ENCODE measurements at places on chromosomes 16 and 17.

DNA sequence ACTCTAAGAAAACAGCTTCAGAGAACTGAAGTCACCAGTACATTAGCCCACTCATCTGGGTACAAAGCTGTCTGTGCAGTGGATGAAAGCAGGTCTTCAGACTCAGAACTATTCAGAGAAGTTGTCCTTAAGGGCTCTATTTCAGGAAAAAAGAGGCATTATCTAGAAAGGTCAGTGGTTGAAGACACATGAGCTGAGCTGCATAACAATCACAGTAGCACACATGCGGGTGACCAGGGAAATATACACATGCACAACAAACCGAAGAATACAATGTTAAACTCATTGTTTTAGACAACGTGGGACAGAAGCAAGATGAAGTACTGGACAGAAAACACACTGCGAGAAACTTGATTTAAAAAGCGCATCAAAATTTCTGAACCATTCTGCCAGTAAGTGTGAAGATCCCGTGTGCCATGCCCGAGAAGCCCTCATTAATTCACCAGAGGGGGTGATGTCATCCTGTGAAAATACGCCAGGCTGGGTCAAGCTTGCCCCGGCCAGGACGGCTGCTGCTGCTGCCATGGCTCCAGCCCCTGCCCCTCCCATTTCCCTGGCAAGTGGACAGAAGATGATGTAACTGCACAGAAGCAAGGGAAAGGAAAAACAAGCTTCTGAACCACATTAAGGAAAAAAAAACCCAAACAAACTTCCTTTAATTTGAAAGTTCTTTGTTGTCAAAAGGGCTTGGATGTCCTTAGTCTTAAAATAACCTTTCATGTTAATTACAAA is 10.1 kb downstream of the DYNC1LI2 start:
- no peak for DNase-seq

- no peak for DNase-seq
Measured at GRCh38 chr16:88195269-88195705, 187.5 kb upstream of the ZNF469 start.

DNA sequence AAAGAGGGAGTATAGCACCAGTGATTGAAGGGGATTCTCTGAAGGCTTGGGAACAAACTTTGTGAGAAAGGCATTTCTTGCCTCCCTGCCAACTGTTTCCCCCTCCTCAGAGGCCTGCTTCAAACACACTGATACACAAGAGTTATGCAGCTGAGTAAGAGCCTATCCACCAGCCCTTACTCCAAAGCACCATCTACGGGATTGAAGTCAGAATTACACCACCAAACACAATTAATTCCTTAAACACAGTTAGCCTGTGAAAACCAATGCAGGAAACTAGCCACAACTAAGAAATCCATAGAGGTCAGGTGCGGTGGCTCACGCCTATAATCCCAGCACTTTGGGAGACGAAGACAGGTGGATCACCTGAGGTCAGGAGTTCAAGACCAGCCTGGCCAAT is 138.3 kb downstream of the SHCBP1 start:
- DNase-seq: no peak

- no peak for DNase-seq
Measured at GRCh38 chr16:6689643-6690042, 643.0 kb upstream of the RBFOX1 start.

GRCh38 chr17:54967621-54968261 is 713 bp downstream of the COX11 start:
- DNase-seq: peak; percentile 31

- no peak for DNase-seq
Measured at GRCh38 chr16:27325736-27326135, 12.0 kb downstream of the IL4R start.

DNA sequence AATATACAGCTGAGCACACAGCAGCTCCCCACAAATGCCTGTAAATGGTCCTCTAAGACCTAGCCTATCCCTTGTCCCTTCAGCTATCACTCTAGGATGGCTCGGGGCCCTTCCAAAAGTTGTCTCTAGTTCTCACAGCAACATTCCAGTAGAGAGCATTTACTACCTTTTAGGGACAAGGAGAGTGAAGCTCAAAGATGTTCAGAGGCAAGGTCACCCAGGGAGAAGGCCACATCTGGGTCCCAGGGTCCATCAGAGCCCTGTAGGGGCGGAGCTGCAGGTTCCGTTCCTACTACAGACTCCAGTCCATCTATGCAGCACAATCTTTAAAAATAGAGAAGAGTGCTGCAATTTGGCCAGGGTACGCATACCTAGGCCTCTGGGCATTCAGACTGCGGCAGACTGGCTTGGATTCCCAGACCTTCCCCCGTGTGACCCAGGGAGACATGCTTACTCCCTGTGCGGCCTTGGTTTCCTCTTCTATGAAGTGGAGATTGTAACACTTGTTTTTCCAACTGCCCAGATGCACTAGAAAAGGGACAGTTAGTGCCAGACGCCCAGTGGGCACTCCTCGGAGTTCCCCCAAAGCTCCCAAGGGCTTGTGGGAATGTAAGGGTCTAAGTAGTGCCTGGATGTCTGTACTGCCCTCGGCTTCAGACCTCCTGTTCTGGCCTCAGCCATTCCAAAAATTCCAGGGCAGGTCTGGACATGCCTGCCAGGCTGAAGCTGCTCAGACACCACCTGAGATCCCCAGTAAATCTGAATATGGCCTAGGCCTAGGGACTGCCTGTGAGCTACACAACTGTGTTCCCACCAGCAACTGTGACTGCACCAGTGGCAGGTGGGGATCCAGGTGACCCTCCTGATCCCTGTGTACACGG is 2.5 kb downstream of the SLC12A4 start:
- no peak for DNase-seq

DNA sequence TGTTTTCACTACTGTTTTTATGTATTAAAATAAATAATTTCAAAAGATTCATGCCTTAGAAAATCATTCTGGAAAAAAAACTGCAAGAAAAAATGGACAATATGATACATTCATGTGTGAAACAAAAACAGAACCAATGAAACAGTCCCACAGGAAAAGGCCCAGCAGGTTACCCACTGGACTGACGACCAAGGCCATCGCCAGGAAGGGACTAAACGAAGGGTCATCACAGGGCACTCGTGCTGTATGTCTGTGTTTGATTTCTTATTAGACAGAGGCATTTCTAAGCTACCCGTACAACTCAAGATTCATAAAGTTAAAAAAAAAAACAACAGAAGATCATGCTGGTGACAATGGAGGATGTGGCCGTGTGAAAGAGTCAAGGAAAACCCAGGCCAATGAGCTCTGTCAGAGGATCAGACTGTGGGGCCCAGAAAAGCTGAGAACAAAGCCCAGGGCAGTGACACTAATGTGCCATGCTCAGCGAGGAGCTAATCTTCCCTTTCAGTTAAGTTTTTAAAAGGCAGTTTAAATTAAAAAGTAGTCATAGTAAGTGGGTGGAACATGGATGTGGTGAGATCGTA is 31.8 kb downstream of the NSMCE1 start:
- DNase-seq: no peak

DNA sequence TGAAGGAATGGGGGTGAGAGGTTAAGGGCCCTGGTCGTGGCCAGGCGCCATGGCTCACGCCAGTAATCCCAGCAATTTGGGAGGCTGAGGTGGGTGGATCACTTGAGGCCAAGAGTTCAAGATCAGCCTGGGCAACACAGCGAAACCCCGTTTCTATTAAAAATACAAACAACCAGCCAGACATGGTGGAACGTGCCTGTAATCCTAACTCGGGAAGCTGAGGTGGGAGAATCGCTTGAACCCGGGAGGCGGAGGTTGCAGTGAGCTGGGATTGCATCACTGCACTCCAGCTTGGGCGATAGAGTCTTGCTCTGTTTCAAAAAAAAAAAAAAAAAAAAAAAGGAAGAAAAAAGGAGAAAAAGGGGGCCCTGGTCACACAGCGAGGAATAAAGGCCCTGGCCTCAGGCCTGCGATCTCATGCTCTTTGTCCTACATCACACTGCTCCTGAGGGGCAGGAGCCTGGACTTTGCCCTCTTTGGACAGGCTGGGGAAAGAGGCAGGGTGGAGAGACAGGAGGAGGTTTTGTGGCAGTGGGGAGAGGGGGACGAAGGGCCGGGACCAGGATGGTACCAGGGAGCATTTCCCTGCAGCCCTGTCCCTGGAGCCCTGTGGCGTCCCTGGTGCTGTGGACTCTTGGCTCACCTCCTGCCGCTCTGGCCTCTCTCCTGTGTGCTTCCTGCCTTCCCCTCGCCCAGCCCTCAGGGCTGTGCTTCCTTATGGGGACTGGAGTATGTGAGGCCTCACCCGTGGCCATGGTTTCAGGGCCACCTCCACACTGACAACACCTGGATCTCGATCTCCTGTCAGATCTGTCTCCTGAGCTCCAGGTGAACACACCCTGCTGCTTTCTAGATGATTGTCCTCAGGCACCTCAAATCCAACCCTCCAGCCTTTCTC is 19.7 kb upstream of the SLC25A19 start:
- no peak for DNase-seq

GRCh38 chr17:66397486-66397885 is 95.1 kb downstream of the PRKCA start:
- no peak for DNase-seq

GRCh38 chr17:67931227-67931626 is 65.0 kb downstream of the C17orf58 start:
- no peak for DNase-seq

DNA sequence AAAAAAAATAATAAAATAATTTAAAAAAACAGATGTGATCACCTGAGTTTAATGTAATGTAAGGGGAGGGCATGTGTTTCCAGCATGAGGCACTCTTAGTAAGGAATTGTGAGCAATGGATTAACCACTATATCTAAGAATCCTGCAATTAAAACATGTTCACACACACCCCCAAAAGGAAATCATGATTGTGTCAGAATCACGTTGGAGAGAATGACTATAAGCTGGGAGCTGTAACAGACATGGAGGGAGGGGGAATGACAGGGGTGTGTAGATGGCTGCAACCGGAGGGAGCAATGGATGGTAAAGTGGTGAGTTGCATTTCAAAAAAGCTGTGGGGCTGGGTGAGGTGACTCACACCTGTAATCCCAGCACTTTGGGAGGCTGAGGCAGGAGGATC is 13.6 kb upstream of the CCL22 start:
- no peak for DNase-seq

- DNase-seq: no peak
Measured at GRCh38 chr17:29640413-29640812, 17.7 kb upstream of the CORO6 start.

GRCh38 chr16:74909665-74910064 is 75.3 kb downstream of the WDR59 start:
- DNase-seq: no peak

DNA sequence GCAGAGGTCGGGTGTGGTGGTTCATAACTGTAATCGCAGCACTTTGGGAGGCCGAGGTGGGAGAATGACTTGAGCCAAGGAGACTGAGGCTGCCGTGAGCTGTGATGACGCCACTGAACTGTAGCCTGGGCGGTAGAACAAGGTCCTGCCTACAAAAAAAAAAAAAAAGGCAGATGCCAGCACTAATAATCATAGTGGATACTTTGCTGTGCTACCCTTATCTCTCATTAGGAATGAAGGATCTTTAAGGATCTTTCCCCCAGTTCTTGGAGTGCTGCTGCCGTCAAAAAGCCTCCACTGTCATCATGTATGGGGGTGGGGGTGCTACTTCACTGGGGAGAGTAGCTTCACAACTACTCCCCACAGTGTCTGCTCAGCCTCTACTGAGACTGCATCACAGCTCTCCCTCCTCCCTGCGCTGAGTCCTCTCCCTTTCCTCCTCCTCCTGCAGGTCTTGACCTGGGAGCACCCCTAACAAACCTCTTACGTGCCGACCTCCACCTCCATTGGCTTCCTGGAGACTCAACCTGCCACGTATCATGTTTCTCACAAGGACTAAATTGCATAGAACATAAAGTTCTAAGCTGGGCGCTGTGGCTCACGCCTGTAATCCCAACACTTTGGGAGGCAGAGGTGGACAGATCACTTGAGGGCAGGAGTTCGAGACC is 24.4 kb upstream of the ST6GALNAC1 start:
- no peak for DNase-seq

DNA sequence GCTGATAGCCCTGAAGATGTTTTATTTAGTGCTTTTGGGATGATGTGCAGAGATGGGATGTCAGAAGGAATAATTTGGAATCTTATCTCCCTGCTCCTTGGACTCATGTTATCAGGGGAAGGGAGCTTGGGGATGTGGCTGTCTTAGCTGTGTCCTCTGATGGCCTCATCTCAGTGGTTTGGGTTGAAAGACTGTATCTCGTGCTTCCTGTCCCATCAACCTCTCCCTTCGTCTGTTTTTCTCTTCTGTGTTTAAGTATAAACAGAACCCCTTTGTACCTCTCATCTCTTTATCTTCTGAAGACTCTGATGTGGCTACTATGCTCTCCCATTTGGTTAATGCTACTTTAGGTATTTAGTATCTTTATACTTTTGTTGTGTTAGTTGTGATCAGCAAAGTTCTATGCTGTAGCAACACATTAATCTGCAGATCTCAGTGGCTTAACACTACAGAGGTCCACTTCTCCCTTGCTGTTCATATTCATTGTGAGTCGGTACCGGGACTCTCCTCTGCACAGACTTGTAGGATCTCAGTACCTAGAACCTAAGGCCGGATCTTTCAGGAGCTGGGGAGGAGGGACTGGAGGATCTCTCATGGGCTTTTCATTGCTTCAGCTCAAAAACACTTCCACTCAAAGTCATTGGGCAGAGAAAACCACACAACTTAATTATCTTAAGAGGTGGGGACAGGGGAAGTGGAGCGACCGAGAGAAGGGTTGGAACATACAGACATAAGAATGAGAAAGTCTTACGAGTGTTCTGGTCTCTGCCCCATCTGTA is 28.8 kb downstream of the PRKCA start:
- DNase-seq: no peak

DNA sequence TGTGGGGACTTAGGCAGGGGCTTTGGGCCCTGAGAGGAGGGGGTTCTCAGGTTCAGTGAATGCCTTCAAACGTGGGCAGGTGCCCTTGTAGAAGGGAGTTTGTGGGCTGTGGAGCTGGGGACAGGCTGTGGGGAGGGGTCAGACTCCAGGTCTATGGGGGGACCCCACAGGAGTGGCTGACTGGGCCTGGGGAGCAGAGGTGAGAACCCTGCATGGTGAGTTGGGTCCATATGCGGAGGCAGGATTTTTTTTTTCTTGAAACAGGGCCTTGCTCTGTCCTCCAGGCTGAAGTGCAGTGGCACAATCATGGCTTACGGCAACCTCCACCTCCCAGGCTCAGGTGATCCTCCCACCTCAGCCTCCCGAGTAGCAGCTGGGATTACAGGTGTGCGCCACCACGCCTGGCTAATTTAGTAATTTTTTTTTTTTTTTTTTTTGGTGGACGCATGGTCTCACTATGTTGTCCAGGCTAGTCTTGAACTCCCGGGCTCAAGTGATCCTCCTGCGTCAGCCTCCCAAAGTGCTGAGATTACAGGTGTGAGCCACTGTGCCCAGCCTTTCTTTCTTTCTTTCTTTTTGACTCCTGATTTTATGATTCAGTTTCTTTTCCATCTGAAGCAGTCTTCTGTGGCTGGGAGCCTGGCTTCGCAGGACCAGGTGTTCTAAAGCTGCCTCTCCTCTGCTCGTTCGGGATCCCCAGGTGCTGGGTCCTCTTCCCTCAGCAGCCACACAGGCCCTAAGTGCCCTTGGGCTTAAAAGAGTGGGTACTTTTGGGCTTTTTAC is 19.0 kb upstream of the ADCY7 start:
- DNase-seq: no peak
